NCI-H1436 (cell line): ENCODE measurements at places on chromosomes 5 and 9.

DNA sequence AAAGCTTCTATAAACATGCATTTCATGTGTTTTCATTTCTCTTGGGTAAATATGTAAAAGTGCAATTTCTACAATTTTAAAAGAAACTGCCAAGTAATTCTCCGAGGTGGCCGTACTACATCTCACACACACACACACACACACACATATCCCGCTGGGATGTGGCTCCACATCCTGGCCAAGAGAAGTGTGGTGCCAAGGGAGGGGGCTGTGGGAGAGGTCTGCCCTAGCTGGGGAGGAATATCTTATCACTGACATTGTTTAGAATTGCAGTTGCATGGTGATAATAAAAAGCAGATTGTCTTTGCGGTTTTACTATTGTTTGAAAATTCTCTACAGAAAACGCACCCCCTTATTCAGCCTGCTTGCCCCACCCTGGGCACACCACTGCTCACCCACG lies 558.4 kb downstream of the BNC2 start:
- DNase-seq = no peak

- no peak for DNase-seq
Observed at GRCh38 chr9:121154782-121155181, 46.9 kb downstream of the RAB14 start.

- DNase-seq = no peak
Observed at GRCh38 chr5:17056141-17056631, 120.1 kb upstream of the MYO10 start.

GRCh38 chr5:159051421-159052282 lies 48.1 kb downstream of the EBF1 start:
- DNase-seq = peak; percentile 15

DNA sequence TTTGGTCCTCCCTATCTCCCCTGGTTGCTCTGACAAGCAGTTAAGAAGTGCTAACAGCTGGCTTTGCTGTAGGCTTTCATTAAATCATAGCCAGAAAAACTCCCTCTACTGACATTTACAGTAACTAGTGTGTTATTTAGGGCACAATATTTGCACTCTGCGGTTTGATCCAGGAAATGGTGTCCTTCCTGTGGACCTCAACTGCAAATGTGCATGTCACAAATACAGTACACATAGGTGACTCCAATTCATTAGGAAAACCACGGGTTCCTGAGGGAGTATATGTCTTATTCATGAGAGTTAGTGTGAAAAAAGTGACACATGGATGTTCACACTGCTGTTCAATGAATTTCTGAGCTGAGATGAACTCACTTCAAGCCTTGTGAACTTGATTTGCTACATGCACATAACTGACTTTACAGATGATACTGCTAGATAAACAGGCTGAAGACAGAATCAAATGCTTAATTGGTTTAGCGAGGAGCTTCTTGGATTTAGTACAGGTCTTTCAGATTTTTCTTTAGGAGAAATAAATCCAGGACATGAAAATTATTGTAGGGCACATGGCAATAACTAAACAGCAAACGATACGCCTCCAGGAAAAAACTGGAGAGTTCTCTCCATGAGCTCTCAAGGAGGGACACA lies 281.5 kb downstream of the EFNA5 start:
- peak; percentile 25 for DNase-seq

GRCh38 chr5:133425222-133425621 lies 187.1 kb downstream of the FSTL4 start:
- no peak for DNase-seq
